Mucosa of descending colon (tissue), 3 donors: ENCODE measurements at places on chromosomes 6 and 20.
A peak's percentile ranks its signal among the peaks of the same experiment; 100 is the strongest.

DNA sequence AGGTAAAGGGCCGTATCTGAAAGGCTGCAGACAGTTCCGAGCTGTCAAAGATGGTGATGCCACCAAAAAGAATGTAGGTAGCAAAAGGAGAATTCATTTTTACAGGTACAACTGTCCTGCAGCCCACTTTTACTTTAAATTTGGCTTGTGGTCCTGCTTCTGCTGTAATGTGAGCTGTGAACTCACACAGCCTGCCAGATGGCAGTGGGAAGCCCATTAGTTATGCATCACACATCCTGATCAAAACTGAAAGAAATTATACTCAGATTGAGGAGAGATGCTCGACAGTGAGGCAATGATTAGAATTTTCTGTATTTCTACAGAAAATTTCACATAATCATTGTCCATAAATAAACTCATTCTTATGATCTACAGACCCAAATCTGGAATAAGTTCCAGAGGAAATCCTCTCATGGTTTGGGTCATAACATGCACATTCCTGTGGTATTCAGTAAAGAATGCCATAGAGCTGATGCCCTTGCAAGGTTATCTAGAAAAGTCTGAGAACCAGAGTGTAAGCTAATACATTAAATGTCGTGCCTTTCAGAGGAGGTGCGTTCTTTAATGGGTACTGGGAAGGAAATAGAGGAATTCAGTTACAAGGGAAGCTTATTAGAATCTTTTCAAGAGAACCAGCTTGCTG is 23.9 kb upstream of the E2F3 start:
- DNase-seq, result no peak

DNA sequence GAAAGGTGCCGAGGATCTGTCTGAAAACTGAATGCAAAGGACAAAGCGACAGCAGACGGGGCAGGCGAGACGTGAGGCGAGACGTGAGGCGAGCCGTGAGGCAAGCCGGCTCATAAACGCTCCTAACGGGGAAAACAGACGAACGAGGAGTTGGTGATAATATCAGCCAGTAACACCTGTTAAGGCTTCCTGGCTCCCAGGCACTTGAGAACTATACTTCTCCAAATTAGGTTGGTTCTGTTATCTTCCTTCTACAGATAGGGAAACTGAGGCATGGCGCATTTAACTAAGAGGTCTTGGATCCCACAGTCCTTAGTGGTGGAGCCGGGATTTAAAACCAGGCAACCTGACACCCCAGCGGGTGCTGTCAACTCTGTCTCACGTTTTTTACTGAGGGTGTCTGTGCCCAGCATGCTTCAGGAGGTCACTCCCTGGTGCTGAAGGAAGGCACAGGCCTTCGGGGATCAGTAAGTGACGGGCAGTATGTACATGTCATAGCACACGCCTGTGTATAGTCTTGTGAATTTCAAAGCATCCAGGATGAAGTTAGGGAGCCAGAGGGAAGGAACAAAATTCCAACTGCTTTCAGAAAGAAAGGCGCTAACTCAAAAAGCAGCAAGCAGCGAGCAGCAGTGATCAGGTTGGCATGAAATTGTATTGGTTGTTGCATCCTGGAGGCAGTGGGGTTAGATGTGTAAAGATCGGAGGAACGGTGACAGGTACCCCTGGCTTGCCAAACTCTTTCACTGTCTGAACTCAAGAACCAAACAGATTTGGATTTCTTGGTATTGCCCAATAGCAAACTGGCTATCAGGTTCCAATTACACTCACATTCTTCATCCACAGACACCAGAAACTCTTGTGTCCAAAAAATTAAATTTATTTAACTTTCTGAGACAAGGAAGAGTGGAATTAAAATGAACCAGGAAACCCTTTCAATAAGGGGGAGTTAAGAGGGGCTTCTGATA is 318.7 kb downstream of the THBS2 start:
- no peak for DNase-seq

- no peak for DNase-seq
Measured at GRCh38 chr6:152270301-152270925, 366.7 kb downstream of the SYNE1 start.

- no peak for DNase-seq
Measured at GRCh38 chr6:22892452-22892851, 323.1 kb downstream of the HDGFL1 start.

DNA sequence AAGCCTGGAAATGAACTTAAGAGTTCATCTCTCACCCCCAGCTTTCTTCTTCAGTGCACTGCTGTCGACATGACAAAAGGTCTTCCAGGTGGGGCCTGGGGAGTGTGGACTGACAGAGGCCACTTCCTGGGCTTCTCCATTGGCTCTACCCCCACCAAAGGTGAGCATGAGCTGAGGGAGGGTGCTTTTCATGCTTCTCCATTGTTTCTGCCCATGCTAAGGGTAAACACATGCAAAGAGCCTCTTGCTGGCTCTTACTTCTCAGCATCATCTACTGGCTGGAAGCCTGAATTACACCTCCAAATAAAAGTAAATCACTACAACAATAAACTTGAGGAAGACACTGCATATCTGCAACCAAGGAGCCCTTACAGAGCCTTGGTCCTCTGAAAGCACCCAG is 227.2 kb downstream of the EPM2A start:
- DNase-seq, result no peak

DNA sequence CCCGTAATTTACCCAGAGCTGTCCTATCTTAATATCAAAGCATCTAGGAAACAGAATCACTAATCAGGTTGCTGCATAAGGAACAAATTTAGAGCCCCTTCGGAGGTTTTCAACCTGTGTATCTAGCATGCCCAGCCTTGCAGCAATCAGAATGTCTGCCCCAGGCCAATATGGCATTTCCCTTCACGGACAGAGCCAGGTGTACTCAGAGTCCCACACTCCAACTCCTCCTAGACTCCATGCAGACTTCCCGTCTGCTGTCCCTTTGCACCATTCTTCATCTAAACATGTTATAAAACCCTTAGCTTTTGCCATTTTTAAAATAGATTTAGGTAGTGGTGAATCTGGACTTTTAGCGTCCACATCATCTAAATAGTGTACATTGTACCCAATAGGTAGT is 61.0 kb downstream of the ZHX3 start:
- no peak for DNase-seq

DNA sequence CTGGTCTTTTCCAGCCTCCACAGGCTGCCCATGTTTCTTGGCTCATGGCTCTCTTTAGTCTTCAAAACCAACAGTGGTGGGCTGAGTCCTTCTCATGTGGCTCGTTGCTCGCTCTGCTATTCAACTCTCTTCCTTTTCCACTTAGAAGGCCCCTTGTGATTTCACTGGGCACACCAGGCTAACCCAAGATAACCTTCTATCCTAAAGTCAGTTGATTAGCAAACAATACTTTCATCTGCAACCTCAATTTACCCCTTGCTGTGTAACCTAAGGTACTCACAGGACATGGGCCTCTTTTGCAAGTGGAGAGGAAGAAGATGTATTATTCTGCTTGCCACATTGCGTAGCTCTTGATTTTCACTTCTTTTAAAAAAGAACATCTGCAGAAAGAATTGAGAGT is 79.6 kb downstream of the UTRN start:
- DNase-seq, result no peak

- DNase-seq, result no peak
Measured at GRCh38 chr20:53425481-53425880, 168.2 kb downstream of the ZNF217 start.

GRCh38 chr20:52039790-52040189 is 151.8 kb downstream of the ZFP64 start:
- DNase-seq, result no peak

DNA sequence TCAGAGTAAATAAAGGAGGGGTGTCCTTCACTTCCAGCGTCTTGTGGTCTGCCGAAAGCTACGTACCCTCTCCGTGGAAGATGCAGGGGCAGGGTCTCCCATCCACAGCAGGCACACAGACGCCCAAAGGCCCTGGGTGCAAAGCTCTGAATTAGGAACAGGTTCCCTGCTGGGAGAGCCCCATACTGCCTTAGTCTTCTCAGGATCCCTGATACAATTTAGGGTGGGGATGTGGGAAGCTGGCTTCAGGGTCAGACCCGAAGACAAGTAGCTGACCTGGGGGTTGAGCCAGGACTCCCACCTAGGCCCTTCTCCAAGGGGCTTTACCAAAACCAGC is 74.1 kb downstream of the TTLL2 start:
- DNase-seq, result no peak

DNA sequence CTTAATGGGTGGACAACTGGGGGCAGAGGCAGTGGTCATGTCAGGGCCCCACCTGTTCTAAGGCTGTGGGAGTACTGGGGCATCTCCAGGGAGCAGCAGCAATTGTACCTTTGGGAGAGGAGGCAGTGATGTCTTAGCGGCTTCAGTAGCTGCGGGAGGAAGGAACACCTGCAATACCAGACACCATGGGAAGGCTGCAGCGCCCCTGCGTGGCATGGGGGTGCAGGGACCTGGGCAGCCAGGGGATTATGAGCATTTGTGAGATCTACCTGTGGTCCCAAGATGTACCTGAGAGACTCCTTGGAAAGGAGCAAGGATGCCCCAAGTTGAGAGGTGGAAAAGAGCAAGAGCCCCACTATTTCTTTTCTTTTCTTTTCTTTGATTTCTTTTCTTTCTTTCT is 112.1 kb upstream of the GPR6 start:
- no peak for DNase-seq

- DNase-seq, result no peak
Measured at GRCh38 chr6:347232-347631, 44.3 kb upstream of the IRF4 start.

- no peak for DNase-seq
Measured at GRCh38 chr6:39843305-39844020, 51.3 kb downstream of the DAAM2 start.

DNA sequence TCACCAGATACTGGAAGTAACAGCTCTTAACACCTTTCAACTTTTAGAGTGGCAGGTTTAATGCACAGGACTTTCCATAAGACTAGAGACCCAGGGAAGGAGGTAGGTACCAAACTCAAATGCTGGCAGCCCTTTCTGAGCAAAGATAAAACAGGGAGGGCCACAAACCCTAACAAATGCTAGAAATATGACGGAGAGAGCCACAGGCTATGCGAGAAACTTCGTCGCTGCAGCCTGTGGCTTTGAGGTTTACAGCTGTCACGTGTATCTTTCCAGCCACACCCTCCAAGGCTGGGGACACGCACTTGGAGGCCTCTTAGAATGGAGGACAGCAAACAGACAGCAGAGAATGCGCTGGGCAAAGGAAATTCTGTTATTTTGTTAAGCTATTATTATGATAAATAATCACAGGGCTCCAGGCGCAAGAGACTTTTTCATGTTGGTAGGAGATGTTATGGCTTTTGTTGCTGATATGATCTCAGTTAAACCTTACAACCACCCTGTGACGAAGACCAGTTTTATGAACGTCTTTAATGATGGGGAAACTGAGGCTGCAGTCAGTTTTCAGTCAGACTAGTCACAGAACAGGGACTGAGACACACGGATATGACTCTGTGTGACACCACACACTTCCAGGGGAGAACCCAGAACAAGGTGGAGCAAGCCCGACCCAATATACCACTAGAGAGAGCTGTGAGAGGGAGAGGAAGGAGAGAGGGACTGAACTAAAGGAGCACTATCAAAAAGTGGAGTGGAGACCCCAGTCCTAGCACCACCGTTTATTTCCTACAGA is 2.0 kb downstream of the TRAM2 start:
- peak; percentile 75 for DNase-seq

GRCh38 chr6:36289281-36289878 is 19.5 kb downstream of the PNPLA1 start:
- peak; percentile 10 for DNase-seq

DNA sequence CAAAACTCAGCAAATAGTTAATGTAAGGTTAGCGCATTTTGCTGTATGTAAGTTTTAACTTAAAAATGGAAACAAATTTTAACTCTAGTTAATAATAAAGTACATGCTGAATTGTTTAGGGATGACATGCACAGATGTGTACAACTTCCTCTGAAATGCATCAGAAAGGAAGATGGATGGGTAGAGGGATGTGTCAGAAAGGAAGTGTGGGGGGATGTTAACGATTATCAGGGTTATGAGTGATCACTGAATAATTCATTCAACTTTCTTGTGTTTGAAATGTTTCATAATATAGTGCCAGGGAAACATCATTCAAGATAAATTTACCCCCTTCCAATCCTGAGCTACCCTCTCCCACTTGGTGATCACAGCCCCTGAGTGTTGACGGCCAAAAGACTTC is 87.6 kb downstream of the FOXA2 start:
- no peak for DNase-seq

DNA sequence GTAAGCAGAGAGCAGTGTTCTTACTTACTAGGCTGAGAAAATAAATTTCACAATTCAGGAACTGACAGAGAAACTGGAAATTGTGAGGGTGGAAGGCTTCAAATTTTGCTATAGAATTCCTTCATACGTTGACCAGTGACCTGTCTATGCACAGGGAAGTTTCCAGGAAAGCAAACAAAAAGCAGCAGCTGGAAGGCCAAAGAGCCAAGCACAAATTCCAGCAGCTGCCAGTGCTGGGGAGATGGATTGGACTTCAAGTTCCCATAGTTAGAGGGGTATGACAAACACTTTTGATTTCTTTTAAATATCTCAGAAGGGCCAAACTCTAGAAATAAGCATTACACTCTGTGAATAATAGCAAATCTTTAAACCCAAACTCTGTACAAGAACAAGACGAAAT is 299.1 kb upstream of the KCNQ5 start:
- no peak for DNase-seq

DNA sequence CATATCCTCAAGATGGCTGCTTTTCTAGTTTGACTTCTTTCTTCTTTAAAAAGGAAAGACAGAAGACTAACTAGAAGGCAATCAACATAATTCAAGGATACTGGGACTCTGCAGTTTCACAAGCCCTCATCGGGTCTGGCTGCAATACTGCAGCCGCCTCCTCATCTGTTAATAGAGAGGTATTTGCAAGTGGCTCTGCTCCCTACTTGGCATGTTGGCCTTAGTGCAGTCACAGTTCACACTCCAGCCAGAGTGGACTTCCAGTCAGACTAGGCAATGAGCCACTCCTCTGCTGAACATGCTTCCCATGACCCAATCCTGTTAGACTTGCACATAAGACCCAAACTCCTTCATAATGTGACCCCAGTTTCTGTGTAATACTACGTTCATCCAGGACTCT is 141.9 kb upstream of the ENPP5 start:
- no peak for DNase-seq

- peak; percentile 36 for DNase-seq
Measured at GRCh38 chr6:32168807-32169591, 4.6 kb downstream of the EGFL8 start.

- DNase-seq, result peak; percentile 74
Measured at GRCh38 chr6:158780988-158781691, 38.0 kb downstream of the EZR start.

DNA sequence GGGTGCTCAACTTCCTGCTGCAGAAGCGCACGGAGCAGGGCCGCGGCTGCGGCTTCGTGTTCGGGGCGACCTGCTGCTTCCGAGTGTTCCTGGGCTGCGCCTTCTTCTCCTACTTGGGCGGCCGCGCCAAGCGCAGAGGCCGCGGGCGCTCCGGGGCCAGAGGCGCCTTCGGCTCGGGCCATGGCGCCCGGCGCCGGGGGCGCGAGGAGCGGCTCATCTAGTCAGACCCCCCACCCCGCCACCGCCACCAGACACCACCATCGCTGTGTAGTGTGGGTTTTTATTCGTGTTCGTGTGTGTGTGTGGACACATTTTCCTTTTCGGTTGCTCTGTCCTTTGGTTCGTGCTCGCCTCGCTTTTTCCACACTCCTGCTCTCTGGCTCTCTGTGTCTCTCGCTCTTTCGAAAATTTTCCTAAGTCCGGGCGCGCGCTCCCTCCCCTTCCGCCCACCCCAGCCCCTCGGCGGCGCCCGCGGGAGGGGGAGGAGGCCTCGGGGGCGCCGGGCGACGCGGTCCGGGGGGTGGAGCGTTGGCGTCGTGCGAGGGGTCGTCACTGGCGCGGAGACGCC is 38.1 kb downstream of the GNAS start:
- DNase-seq, result peak; percentile 78
